CD4-positive, alpha-beta T cell (primary cell): ENCODE measurements at places on chromosomes 3 and 15.

- peak; percentile 35 for DNase-seq
Measured at GRCh38 chr3:111859061-111859973, at the start of gene PHLDB2. Gene PHLDB2 (plus strand): TSS chr3:111859265. CDS start chr3:111884078, 24,813 bp downstream.

- DNase-seq: no peak
Measured at GRCh38 chr15:72865486-72865885, 81.9 kb upstream of the ADPGK start.

GRCh38 chr3:37511463-37511920 lies 337.1 kb upstream of the LRRFIP2 start:
- DNase-seq: no peak

DNA sequence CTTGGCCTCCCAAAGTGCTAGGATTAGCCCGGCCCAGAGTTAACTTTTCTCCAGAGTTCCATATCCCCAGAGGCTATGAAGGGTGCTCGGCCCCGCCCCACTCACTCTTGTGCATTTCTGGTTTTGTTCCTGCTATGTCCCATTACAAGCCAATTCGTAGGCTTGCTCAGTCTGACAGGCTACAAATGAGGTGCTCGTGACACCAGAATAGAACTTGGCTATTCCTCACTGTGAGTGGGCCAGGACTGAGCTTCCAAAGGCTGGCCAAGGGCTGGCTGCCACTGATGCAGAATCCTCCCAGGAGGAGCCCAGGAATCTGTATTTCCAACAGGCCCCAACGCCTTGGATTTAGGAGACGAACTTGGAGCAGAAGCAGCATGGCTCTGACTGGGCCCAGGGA lies 282.7 kb upstream of the C2CD4B start:
- DNase-seq: no peak

GRCh38 chr15:89656116-89656815 lies 999 bp upstream of the KIF7 start:
- DNase-seq: no peak

- DNase-seq: no peak
Measured at GRCh38 chr3:134274571-134274970, 23.9 kb upstream of the RYK start.

DNA sequence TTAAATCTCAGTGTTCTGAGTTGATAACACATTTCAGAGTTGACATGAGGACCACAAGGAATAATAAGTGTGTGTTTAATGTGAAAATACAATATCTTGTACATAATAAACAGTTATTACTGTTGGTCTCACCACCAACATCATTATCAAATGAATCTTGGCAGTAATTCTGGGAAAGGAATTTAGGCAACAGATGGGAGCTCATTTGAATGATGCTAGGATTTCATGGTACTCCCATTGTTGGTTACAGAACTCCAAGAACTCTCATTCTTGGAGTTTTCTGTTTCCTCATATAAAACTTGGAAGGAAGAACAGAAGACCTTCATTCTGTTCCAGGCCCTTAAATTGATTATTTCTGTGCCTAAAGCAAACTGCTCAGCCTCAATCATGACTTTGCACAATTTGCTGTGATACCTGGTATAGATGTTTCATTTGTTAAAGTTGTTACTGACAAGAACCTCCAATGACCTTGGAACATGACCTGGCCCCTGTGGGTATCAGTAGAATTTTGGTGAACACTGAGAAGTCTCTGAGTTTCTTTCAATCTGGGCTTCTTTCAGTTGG lies 385.8 kb downstream of the LPP start:
- DNase-seq: no peak

GRCh38 chr3:140761076-140761639 lies 83.3 kb downstream of the TRIM42 start:
- no peak for DNase-seq

GRCh38 chr15:83248151-83249029 lies 36.1 kb downstream of the BNC1 start:
- no peak for DNase-seq

DNA sequence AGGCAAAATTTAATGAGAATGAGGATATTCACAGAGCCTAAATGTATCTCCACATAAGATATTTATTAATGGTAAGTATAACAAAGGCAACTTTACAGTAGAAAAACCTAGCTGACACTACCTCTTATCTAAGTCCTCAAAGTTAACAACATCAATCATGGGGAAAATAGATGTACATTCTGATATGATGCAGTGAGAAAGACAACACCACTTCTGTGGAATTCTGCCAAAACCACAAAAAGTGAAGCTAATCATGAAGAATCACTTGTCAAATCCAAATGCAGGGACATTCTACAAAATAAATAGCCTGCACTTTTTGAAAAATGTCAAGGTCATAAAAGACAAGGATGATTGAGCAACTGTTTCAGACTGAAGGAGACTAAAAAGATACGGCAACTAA lies 27.5 kb upstream of the EOMES start:
- no peak for DNase-seq

- DNase-seq: no peak
Measured at GRCh38 chr3:126907557-126907956, 75.4 kb upstream of the PLXNA1 start.

- no peak for DNase-seq
Measured at GRCh38 chr3:13017361-13018042, 55.7 kb downstream of the IQSEC1 start.

DNA sequence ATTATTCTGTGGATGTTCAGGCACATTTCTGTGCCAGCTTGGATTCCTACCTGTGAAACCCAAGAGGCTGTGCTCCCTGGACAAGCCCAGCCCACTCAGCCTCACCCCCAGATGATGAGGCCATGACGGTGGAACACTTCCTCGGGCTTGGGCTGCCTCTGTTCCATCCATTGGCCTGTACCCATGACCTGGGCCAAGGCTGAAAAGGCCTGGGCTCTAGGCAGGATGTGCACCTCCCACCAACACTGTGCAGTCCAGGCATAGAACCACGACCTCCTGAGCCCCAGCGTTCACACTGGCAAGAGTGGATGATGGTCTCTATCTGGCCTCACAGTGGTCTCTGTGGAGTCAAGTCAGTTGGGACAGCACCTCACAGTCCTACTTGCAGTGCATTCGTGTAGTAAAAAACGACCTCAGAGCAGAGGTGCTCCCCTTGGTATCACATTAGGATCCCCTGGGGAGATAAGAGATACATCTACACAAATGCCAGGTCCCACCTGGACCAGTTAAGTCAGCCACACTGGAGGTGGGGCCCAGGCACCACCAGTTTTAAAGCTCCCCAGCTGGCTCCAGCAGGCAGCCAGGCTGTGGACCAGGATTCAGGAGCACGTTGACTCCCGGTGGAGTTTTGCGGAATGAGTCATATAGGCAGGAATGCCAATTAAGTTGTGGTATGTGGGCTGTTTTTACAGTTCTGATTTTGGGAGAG lies 39.0 kb upstream of the IGF1R start:
- DNase-seq: no peak

GRCh38 chr3:12957824-12958792 lies 115.1 kb downstream of the IQSEC1 start:
- DNase-seq: no peak

GRCh38 chr15:70093481-70094319 lies 4.0 kb downstream of the TLE3 start:
- DNase-seq: no peak

GRCh38 chr15:41018534-41018933 lies 65.3 kb downstream of the CHAC1 start:
- DNase-seq: no peak

GRCh38 chr3:37800022-37800551 lies 61.6 kb upstream of the CTDSPL start:
- DNase-seq: no peak

- DNase-seq: no peak
Measured at GRCh38 chr3:57530071-57530608, 14.0 kb downstream of the DNAH12 start.

DNA sequence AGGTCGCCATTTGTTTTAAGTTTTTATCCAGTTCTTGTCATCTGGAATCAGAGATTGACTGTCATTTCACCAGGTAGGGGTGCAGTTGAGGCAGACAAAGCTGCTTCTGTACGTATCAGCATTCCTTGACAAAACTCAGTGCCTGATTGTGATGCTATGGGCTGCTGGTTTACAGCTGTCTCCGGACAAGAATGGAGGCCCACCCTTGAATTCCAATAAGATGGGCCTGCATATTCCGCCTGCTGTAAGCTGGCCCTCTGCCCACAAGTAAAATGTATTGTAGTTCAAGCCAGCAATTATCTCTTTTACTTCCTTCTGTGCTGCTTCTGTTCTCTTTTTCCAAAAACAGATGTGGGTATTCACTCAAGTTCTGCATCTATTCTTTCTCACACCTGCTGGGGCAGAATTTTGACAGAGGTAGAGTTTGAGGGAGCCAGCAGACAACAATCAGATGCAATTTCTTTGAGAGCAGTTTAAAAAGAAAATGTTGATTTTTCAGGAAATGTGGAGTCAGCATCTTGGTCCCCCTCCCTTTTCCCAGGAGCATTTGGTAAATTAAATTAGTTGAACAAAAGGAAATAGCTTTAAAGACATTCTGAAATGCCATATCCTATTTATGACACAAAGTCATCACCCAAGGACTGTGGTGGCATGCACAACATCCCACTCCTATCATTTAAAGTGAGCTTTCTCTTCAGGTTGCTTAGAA lies 53.5 kb downstream of the IQCH start:
- DNase-seq: no peak

DNA sequence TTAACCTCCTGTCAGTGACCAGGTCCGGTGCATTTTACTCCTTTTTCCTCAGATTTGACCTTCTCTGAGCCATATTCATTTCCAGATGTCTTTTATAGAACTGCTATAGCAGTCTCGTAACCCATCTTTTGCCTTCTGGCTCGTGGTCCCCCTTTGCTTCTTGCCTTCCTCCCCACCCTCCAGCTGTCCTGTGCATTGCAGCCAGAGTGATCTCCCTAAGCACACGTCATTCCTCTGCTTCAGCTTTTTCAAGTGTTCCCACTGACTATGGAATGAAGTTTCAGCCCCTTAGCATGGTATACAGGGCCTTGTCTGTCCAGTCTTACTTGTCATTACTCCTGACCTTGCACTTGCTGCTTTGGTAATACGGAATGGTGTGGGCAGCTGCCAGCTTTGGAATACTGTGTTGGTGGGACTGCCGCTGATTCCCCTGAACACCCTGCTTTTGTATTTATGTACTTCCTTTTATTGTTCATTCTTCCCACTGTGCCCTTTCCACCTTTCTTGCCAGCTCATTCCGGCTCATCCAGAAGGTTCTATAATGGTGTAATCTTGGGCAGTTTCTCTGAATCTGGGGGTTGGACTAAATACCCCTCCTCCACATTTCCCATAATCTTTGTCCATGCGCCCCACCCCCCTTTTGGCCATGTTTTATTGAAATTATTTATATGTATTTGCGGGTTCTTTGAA lies 38.9 kb downstream of the SLC25A26 start:
- no peak for DNase-seq

- no peak for DNase-seq
Measured at GRCh38 chr3:36862076-36862755, 82.6 kb downstream of the TRANK1 start.

DNA sequence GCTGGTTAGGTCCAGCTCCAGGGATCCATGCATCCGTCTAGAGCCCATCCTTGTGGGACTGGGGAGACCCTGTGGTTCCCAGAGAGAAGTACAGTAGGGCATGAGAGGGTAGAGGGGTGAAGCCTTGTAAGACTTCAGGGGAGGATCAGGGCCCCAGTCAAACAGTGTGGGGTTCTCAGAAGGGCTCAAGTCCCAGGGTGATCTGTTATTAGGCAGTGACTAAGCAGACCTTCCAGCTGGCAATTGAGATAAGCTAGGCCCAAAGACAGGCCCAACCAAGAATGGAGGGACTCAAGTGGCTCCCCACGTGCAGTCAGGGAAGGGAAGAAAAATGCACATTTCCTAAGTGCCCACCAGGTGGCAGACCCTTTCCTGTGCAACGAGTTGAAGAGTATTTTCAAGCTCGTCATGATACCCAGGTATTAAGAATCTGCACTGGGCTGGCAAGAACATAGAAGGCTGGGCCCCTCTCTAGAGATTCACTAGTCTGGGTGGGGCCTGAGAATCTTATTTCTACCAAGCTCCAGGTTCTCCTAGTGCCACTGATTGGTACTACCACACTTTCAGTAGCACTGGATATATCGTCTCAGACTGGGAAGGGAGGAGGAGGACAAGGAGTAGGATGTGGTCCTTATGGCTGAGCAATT lies 240.8 kb downstream of the NR1D2 start:
- no peak for DNase-seq
